ENCODE measurements at places on chromosomes 11 and 22.
A peak's percentile ranks its signal among the peaks of the same experiment; 100 is the strongest.

- peak; percentile 55 for DNase-seq
These were observed 25.1 kb upstream of the GUCY1A2 start for GRCh38 chr11:107043242-107044006.

DNA sequence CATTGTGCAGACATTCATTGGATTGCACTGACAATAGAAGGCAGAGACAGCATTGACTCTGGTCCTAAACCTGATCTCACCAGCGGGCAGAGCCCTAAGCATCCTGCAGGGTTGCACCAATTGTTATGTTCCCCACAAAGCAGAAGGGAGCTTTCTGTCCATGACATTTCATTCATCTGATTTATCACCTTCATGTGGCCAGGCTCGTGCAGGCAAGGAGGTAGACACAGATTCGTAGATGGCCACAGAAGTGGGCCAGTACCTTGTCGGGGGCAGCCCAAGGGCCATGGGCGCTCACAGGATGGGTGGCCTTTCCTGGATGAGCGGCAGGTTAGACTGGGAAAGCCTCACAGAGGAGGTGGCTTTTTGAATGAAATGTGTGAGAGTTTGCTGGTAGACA is 2.9 kb downstream of the TSKU start:
- DNase-seq: no peak

DNA sequence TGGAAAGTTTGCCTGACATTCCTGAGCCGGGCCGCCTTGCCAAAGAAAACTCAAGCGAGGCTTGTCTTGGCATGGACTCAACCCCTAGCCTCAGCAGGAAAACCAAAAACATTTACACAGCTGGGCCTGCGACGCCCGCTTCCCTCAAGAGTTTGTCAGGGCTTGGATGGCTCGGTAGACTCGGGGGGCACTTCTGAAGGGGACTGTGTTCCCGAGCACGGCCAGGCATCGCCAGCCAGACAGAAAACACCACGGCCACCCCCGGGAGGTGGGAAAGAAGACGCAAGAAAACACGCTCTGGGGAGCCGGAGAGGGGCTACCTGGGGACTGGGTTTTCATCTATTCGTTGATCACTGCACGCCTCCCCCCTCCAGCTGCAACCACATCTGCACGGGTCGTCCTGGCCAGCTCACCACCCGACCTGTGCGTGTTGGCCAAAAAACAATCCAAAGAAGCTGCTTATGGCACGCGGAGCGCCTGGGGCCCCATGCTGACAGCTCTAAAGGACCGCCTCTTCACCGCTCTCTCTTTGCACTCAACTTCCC is 380.7 kb downstream of the MN1 start:
- DNase-seq: no peak

DNA sequence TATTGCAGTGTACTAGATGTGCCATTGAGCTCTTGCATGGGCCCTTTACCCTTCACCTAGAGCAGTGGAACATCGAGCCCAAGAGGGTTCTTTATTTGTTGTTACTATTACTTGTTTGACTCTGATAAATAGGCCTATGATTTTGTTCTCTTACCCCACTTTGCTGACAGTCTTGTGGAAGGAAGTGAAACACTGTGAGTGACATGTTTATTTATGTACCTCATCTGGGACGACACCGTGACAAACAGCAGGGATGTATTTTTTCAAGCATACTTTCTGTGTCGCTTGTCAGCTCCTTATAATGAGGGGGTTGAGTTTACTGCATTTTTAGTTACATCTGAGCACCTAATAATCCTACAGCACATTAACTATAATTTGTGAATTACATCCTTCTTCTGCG is 1010.3 kb upstream of the TENM4 start:
- no peak for DNase-seq

GRCh38 chr11:35061516-35062440 is 77.2 kb upstream of the CD44 start:
- no peak for DNase-seq

- DNase-seq: no peak
These were observed 67.5 kb upstream of the NNMT start for GRCh38 chr11:114228435-114229411.

GRCh38 chr22:20610243-20610686 is 102.9 kb downstream of the MED15 start:
- DNase-seq: no peak

- DNase-seq: no peak
These were observed 72.6 kb upstream of the PARVG start for GRCh38 chr22:44108076-44108475.

DNA sequence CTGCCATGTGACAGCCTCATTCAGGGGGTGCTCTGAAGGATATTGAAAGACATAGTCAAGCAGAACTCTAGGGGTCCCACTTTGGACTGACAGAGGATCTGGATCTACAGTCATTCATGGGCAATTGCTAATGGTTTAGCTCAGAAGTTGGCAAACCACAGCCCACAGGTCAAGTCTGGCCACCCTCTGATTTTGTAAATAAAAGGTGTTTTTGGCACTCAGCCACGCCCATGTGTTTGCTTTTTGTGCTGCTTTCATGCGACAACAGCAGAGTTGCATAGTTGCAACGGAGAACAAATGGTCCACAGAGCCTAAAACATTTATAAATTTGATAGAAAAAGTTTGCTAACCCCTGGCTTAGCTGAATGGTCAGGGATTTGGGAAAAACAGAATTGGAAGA is 41.7 kb downstream of the RPS6KA4 start:
- no peak for DNase-seq

- peak; percentile 92 for DNase-seq
These were observed 33.6 kb upstream of the MMP7 start for GRCh38 chr11:102564110-102564509.

DNA sequence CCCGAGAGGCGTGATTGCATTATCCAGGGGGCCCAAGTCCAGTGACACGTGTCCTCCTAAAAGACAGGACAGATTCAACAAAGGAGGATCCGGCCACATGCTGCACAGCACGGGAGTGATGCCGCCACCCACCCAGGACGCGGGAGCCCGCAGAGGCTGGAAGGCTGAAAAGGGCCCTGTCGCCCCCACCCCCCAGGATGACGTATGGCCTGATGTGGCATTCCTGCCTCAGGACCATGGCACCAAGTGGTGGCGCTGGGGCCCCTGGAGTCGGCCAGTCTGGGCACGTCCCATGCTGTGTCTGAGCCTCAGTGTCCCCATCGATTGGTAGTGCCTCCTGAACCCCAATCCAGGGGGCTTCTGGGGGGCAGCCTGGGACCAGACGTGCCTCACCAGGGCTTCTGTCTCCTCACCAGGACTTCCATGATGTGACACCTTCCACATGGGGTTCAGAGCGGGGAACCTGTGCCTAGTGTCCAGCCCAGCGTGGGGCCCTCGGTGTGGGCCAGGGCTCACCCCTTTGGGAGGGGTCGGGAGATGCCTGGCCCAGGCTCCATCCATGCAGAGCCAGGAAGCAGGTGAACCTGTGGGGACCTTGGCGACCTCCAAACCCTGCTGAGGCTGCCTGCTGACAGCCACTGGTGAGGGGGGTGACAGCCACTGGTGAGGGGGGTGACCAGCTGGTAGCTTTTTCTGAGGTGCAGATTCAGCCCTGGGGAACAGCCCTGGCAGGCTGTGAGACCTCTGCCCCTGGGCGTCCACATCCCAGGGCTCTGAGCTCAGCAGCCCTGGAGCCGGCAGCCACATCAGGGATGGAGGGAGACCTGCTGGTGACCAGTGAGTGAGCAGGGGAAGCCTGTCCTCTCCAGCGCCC is 75.3 kb downstream of the KCNQ1 start:
- DNase-seq: no peak

DNA sequence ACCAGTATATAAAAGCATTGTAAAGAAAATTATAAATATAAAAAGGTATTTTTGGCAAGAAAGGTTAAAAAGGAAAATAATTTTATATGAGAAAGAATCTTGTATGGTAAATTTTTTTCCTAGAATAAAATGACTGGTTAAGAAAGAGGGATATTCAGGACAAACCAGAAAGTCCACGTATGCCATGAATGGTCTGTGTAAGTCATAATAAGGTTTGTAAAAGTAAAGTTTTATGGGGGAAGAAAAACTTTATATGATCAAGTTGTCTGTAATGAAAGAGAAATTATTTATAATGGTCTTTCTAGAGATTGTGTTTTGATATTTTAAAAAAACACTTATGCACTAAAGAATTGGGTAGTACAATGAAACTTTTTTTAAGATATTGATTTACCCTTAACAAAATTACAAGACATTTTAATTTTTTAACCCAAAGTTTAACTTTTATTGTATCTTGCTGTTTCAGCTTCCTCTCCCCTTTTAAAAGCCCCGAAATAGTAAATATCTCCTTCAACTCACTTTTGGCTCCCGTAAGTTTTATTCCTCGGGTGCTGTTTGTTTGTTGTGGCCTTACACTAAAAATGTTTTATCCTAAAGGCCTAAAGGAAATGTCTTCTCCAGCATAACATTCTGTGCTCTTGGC is 47.7 kb downstream of the AMOTL1 start:
- DNase-seq: no peak

- DNase-seq: no peak
These were observed 2.8 kb upstream of the SYTL2 start for GRCh38 chr11:85813721-85814120.

DNA sequence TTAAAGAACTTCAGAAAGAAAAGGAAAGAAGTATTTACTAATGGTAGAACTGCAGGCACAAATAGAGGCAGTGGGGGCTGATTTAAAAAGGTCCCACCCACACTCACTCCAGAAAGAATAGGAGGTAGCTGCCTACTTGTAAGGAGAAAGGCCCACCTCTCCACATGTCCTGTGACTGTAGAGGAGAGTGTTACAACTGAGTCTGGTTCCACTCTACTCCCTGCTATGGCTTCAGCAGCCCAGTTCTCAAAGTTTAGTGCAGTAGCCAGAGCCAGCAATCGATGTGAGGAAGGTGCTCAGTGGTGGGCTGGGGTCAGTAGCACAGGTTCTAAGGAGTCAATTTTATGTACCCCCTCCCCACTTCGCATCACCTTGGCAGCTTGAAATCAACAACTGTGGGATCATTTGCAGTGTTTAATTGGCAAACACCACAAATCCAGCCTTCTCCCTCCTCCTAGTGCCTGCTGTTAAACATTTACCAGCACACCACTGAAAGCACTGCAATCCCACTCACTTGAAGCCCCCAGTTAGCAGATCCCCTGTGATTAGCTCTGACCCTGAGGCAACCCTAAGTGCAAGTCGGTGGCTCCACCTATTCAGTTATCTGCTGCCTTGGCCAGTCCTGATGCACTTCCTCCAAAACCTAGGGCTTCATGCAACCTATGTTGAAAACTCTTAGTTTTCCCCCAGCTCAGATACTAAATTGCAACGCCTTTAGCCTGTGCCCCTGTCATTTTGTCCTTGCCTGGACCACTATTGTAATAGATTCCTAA is 146.6 kb downstream of the BBOX1 start:
- DNase-seq: no peak

DNA sequence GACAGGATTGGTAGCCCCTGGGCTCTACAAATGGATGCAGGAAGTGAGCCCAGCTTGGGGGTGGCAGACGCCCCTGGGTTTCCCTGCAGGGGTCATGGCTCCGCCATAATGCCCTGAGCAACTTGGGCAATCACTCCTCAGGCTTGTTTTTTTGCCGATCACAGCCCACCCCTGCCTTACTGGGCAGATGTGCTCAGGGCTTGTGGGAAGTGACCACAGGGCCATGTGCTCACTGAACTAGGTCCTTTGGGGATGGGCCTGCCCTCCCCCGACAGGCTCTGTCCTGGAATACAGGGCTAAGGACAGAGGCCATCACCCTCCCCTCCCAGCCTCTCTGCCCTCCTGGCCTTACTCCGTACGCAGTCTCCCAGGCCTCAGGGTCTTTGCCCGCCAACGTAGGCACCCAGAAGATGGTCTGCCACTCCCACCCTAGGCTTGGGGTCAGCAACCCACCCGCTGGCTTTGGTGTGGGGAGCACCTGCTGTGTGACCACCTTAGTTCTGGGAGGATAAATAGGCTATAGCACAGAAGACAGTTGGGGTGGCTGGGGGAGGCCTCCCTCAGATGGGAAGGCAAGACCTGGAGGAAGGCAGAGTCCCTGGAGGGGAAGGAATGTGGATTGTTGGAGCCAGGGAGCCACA is 3.8 kb downstream of the RPLP2 start:
- no peak for DNase-seq

DNA sequence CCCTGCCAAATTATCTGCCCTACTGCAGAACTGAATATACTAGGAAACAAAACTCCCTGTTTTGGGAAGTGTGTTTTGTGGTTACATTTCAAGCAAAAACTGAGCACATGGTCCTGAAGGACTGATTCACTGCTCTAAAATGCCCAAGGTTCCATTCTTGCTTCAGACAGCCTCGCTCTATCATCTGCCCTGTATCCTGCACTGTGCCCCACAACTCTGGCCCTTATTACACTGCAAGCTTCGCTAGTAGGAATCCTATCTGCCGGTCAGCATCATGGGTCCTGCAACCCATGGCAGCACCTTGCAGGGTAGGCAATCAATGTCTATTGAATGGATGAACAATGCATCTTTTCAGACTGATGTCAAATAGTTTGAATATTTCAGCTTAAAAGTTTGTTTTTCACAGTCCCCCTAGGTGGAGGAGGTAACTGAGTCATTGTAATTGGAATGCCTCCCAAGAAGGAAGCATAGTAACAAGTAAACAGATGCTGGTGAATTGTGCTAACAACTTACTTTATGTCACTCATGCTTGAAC is 21.3 kb downstream of the LAYN start:
- no peak for DNase-seq

- DNase-seq: no peak
These were observed 14.3 kb upstream of the RIC3 start for GRCh38 chr11:8183111-8183510.

- DNase-seq: no peak
These were observed 154.4 kb downstream of the FEZ1 start for GRCh38 chr11:125341676-125342075.

DNA sequence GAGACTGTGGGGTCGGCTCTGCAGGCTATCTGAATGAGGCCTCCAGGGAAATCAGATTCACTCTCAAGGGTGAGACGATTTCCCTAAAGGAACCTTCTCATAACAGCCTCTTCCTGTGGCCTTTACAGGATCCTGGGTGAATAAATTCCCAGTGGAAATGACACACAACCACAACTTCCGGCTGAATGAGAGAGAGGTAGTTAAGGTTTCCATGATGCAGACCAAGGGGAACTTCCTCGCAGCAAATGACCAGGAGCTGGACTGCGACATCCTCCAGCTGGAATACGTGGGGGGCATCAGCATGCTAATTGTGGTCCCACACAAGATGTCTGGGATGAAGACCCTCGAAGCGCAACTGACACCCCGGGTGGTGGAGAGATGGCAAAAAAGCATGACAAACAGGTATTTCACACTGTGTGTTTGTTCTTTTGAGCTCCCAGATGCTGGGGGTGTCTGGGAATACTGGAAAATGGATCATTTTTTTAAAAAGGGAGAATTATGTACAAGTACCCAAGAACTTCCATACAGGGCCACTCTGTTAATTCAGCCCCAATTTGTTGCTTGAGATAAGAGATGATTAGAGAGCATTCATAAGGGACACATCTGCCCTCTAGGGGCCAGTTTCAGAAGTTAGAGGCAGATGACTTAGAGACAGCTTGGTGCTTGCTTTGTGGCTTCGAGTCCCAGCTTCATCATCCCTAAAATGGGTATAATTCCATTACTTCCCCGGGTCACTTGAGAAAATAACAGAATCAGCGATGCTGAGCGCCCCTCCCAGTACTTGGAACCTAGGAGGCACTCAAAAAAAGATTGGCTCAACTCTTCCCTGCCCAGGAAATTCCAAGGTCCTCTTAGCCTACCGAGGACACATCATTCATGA is 10.2 kb downstream of the SERPIND1 start:
- no peak for DNase-seq
